Sciatic nerve (tissue), 2 donors: ENCODE measurements at places on chromosomes 6 and 20. TPM values are rescaled to one million over a fixed set of nuclear protein-coding genes. Genes with fewer than 3 reads are reported as not detected.

MROH8 gene
- total RNA-seq, result 5.2 TPM

LY86 gene
- total RNA-seq, result 4.1 TPM

PSORS1C1 gene
- 0.62 TPM for total RNA-seq

PLN gene
- 10.6 TPM for total RNA-seq

TRERF1 gene
- total RNA-seq, result 7.0 TPM

ERVFRD-1 gene
- 0.22 TPM for total RNA-seq

ULBP3 gene
- total RNA-seq, result 2.9 TPM

HNF4A gene
- total RNA-seq, result not detected

SLC22A16 gene
- total RNA-seq, result 0.22 TPM

TMEM14A gene
- total RNA-seq, result 29.6 TPM

RAET1G gene
- 0.53 TPM for total RNA-seq

DNA sequence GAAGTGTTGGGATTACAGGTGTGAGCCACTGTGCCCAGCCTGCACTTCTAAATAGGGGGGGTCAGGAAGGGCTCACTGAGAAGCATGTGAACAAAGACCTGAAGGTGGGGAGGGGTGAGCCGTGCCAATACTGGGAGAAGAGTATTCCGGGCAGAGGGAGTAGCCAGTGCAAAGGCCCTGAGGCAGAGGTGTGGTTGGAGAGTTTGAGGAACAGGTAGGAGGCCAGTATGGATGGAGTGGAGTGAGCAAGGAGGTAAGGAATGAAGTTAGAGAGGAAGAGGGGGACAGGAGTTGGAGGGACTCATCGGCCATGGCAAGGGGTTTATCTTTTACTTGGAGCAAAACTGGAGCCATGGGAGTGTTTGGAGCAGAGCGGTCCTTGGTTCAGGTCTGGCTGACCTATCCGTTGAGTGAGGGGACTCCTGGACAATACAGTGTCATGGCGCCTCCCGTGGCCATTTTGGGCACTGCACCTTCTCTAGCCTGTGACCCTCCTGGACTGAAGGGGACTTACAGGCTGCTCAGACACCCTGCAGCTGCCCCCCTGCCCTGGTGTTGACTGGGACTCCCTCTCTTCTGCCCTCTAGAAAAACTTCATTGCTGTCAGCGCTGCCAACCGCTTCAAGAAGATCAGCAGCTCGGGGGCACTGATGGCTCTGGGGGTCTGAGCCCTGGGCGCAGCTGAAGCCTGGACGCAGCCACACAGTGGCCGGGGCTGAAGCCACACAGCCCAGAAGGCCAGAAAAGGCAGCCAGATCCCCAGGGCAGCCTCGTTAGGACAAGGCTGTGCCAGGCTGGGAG is 12.1 kb downstream of the FOXS1 start:
- DNase-seq, result peak; percentile 84

DNA sequence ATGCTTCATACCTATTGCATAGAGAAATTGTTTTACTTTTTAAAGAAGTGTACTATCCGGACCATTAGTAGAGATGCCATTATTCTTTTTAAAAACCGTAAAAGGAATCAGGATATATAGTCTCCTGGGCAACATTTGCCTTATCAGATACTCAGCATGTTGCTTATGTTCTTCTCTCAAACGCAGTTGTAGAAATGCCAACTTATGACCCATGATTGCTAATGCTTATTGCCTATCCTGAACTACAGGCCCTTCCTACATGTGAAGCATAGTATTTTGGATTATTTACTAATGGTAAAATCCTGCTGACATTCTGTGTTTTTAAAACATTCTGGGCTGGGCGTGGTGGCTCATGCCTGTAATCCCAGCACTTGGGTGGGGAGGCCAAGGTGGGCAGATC is 99.5 kb downstream of the FOXO3 start:
- DNase-seq, result no peak

DNA sequence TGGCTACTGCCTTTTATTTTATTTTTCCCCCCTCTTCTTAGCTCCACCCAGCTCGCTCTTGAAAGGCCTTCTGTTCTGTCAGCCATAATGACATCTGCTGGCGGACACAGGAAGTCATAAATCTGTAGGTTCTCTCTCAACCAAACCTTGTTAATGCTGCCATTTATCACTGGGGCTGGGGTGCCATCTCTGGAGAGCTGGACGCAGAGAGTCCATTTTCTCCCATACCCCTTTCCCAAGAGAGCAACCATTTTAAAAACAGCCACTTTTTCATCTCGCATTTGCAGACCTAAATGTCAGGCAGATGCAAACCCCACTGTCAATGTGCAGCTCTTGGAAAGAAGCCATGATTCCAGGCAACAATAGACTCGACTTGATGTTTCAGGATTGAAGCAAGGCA is 13.0 kb upstream of the TSHZ2 start:
- DNase-seq, result no peak

- DNase-seq, result no peak
Observed at GRCh38 chr6:163200289-163200688, 214.2 kb upstream of the QKI start.

DNA sequence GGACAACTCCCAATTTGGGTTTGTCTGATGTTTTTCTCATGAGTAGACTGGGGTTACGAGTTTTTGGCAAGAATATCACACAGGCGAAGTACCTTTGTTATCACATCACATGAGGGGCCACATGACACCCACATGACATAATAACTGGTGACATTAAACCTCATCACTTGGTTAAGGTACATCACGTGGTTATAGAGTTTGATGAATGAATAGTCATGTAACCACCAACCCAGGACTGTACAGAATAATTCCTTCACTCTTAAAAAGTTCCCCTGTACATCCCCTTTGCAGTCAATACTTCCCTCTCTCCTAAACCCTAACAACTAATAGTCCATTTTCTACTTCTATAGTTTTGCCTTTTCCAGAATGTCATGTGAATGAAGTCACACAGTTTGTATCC is 83.4 kb downstream of the REV3L start:
- DNase-seq, result no peak

- DNase-seq, result no peak
Observed at GRCh38 chr6:79646006-79646405, 14.9 kb downstream of the SH3BGRL2 start.

- DNase-seq, result no peak
Observed at GRCh38 chr6:37625591-37626374, 71.9 kb downstream of the MDGA1 start.

- no peak for DNase-seq
Observed at GRCh38 chr6:43773980-43774775, 4.2 kb downstream of the VEGFA start.

GRCh38 chr6:15061908-15062515 is 183.9 kb upstream of the JARID2 start:
- no peak for DNase-seq

GRCh38 chr20:33658510-33658909 is 3.6 kb upstream of the C20orf144 start:
- no peak for DNase-seq

- peak; percentile 32 for DNase-seq
Observed at GRCh38 chr20:24998631-24999445, 6.3 kb upstream of the APMAP start.

DNA sequence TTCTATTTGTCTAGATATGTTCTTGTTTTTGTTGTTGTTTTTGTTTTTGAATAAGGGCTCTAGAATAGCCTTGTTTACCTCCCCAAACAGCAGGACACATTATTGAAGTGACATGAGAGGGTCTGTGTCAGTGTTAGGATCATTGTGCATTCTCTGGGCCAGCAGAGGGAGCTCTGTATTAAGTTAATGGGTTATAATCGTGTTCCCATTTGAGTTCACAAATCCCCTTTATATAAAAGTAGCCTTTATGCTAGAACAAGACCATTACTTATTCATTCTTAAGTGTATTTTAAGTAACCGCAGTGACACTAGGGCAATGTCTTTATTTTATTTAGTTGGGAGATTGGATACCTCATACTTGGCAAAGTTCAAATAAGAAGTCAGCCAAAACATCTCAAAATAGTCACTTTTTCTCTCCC is 44.8 kb downstream of the STK4 start:
- peak; percentile 78 for DNase-seq

DNA sequence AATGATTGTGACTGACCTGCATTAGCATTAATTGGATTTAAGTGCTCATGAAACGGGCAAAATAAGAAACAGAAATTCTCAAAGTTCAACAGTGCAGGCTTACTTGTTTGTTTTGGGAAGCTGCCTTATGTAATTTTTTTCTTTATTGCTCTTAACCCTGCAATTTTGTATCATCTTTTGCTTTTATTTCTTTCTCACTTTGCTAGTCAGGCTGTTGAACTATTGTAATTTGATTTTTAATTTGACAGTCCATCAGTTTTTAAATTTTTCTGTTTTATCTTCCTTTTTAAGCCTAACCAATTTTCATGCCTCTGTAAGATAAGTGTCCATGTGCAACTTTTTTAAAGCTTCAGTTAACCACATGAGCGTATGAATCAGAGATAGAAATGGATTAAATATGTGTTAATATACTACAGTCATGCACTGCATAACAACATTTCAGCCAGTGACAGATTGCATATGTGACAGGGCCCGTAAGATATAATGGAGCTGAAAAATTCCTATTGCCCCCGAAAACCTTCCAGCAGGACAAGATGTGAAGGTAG is 44.6 kb downstream of the PEX7 start:
- DNase-seq, result no peak

- DNase-seq, result no peak
Observed at GRCh38 chr20:472889-473292, 10.6 kb upstream of the TBC1D20 start.

DNA sequence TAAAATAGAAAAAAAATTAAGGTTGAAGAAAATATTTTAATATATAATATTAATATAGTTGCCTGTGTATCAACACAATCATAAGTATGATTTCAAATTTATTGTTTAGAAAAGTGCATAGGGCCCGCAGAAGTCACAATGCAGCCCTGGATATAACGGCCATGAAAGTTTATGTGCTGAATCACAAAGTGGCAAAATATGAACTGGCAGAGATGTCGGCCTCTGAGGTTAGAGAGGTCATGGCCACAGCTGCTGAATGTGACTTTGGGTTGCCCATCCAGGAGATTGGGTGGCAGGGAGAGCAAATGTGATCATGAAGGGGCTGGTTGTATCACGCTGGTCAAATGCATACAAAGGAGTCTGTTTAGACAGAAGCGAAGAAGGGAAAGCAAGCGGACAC is 35.7 kb downstream of the COL11A2 start:
- DNase-seq, result no peak

- no peak for DNase-seq
Observed at GRCh38 chr6:156406099-156406498, 371.1 kb upstream of the ARID1B start.

- DNase-seq, result no peak
Observed at GRCh38 chr20:56513161-56514150, 11.1 kb upstream of the FAM209A start.

- DNase-seq, result no peak
Observed at GRCh38 chr20:8209061-8209460, 77.0 kb downstream of the PLCB1 start.

DNA sequence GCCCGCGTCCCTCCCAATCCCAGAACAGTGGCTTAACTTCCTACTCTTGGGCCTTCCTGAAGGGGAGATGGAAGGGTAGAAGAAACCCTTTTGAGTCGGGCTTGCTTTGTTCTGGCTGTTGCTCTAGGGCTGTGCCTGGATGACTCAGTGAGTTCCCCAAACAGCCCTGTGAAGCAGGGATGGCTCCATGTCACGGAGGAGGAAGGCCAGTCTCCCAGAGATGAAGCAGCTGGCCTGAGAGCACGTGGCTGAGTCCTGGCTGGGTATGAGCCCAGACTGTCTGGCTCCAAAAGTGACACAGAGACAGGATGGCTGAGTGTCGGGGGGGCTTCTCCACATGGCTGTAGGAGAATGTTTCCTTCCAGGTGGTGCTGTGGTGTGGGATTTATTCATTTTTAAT is 4.6 kb downstream of the SYTL3 start:
- peak; percentile 71 for DNase-seq

GRCh38 chr6:30483677-30484279 is 5.5 kb upstream of the HLA-E start:
- no peak for DNase-seq

- DNase-seq, result no peak
Observed at GRCh38 chr20:38119446-38119845, 45.6 kb downstream of the TGM2 start.

DNA sequence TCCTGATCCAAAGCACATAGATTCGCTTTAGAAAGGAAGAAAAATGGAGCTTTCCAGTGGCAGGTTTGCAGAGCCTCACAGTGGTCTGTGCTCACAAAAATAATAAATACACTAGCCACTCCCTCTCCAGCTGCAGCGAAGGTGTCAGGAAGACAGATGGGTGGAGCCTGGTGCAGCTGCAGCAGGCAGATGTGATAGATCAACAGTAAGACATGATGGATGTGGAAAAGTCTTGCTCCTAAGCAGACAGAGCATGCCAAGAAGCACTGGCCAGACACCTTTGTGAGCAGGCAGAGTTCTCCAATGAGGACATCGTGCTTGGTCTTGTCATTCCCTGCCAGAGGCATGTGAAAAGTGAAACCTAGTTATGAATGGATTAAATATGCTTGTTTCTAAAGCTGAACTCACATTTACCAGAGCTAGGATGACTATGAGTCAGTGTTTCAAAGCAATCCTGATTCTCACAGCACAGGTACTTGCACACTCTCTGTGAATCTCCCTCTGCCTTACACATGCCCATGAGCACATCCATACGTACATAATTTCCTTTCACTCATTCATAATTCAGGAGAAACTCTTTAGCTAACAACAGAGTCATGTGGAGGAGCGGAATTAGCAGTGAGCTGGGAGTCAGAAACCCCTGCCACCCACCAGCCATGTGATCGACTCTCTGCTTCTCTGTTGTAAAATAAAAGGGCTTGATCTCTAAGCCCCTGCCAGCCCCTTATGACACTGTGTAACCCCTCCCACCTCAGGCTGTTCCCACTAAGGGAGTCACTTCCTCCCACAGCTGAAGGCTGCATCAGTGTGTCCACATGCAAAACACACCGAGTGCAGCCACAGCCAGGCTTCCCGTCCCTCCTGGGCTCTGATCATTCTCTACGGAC is 111.2 kb downstream of the SCML4 start:
- no peak for DNase-seq

DNA sequence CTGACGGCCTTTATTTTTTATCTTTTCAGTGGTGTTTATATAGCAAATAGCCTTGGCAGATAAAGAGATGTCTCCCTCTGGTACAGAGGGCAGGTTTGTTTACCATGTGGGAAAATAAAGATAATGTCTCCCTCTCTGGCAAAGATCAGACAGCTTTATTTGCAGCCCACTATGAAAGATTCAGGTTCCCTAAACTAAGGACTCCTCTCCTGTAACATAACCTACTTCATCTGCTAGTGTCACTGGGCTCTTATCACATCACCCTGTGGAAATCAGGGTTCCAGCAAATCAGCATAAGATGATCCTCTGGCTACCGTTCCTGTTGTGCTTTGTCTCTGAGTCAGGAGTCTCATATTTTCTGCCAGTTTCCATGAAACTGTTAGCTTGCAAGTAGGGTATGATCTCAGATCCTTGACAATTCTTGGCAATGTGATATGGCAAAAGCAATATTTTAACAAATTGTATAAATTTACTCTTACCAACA is 3.1 kb downstream of the FBXL4 start:
- DNase-seq, result no peak

- DNase-seq, result no peak
Observed at GRCh38 chr6:167338541-167339117, 13.7 kb downstream of the TTLL2 start.

- peak; percentile 75 for DNase-seq
Observed at GRCh38 chr20:47785854-47786764, 828 bp upstream of the SULF2 start.

- no peak for DNase-seq
Observed at GRCh38 chr6:169833258-169833794, 81.9 kb downstream of the ERMARD start.

GRCh38 chr20:21613512-21613911 is 92.0 kb upstream of the PAX1 start:
- no peak for DNase-seq
